Hepatocyte (in vitro differentiated cells): ENCODE measurements at places on chromosomes 6 and 20.
A peak's percentile ranks its signal among the peaks of the same experiment; 100 is the strongest.

DNA sequence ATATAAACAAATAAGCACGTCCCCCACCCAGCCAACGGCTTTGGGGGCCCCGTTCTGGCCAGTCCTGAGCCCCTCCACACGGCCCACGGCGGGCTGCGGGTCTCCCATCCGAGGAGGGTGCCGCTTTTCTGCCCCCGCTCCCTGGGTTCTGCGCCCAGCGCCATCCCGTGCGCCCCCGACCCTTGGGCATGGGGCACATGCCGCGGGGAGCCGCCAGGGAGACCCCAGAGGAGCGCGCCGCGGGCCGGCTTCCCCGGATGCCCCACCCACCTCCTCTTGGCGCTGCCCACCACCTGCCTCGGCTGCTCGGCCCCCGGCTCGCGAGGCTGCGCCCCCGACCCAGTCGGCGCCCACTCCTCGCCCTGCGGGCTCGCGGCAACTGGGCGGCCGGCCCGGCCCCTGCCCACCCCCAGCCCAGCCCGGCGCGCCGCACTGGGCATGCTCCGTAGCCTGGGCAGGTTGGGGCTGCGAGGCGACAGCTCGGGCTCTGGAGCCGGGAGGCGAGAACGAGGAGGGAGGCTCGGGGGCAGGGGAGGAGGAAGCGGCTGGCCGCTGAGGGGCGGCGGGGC lies 570 bp upstream of the PLCB4 start:
- DNase-seq, result peak; percentile 75

DNA sequence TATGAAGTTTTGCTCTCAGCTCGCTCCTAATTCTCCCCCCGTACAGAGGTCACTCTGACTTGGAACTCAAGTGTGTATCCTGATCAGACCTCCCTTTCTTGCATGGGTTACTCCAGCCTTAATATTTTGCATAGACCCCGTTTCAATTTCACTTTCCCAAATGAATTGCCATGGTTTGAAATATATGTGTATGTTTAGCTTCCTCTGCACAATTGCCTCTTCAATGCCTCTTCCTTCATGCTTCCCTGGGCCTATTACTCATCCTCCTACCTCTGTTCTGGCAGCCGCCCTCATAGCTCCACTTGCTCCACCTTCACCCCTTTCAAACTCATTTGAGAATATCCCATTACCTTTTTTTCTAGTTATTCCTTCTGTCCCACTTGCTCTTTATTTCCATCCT lies 90.0 kb upstream of the SAMD5 start:
- no peak for DNase-seq

DNA sequence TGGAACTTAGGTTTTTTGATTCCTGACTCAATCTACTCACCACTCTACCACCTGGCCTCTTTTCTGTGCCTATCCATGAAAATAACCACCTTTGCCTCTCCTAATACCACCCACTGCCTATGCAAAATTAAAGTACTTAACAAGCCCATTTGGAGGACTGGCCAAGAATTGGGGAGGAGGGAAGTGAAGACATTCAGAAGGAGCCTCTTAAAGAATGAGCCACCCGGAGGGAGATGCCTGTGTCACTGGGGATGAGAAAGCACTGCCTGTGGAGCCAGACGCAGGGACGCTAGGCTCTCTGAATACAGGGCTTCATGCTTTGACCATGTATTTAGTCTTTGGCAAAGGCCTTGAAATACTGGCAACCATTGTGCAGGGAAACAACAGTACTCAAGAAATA lies 40.0 kb upstream of the MRPS10 start:
- no peak for DNase-seq

GRCh38 chr20:33408313-33408712 lies 7.0 kb upstream of the CDK5RAP1 start:
- DNase-seq, result no peak

DNA sequence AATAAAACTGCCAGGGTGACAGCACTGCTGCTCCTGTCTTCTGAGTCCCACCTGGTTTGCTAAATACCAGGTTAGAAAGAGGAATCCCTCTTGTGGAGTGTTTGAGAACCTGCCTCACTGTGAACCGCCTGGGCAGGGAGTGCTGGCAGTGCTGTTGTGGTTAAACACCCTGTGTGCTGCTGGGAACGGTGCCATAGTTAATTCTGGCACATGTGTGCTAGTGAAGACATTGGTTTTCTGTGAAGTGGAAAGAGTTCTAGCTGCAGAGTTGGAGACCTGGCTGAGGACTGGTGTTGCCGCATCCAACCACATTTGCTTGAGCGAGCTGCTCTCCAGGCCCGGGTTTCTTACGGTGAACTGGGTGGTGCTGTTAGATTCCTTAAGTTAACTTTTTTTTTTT lies 72.7 kb downstream of the IGF2R start:
- DNase-seq, result no peak

- DNase-seq, result peak; percentile 35
Observed at GRCh38 chr6:105896821-105897095, 189.4 kb upstream of the PRDM1 start.

GRCh38 chr6:152170702-152171667 lies 363.5 kb downstream of the ESR1 start:
- peak; percentile 38 for DNase-seq

- peak; percentile 50 for DNase-seq
Observed at GRCh38 chr6:150142670-150143515, at the start of gene PPP1R14C. Gene PPP1R14C (plus strand): TSS chr6:150143044. CDS start chr6:150143193, 149 bp downstream.
